ENCODE measurements at places on chromosomes 7 and 10.
A peak's percentile ranks its signal among the peaks of the same experiment; 100 is the strongest.

DNA sequence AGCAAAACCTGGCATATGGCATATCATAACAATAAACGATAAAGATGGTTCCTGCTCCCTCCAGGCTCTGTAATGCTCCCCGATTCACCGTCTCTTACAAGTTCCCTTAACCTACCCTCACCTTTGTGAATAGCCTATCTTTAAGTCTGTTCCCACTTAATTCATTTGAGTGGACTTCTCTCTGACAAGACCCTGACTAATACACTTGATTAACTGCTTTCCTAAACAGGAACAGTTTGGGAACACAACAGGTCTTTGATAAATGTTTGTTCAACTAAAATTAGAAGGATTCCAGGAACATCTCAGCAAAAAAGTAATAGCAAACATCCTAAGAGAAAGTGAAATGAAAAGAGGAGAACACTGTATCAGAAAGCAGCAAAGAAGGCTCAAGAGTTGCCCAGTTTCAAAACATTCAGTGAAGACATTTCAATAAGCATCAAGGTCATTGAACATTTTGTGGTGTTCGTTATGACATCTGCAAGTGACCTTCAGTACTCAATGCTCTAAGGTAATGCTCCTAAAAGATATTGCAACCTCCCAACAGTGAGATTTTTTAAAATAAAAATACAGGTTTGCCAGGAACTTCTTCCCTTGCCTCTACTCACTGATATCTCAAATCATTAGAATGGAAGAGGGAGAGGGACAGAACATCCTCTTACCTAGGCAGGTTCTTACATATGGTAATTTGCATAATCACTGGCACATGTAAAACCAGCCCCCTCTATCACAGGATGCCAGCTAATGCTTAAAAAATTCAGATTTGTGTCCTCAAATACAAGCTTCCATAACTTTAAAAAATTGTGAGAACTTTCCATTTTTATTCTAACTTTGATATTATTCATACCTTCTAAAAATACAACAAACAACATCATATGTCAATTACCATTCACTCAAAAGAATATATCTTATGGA, 11.4 kb upstream of the ARHGAP12 start:
- no peak for DNase-seq

- no peak for DNase-seq
These were observed 26.3 kb upstream of the SH3PXD2A start for GRCh38 chr10:103881416-103882284.

- no peak for DNase-seq
These were observed 245.5 kb upstream of the STEAP1 start for GRCh38 chr7:89908736-89909135.

DNA sequence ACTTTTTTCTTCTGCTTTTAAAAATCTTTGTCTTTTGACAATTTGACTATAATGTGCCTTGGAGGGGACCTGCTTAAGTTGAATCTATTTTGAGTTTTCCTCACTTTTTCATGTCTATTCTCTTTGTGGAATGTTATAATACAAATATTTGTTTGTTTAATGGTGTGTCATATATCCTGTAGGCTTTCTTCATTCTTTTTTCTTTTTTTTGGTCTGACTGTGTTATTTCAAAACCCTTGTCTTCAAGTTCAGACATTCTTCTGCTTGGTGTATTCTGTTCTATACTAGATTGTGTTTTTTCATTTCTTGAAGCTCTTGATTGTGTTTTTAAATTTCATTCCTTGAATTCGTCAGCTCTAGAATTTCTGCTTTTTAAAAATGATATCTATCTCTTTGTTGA, 228.2 kb downstream of the STK31 start:
- DNase-seq: no peak

DNA sequence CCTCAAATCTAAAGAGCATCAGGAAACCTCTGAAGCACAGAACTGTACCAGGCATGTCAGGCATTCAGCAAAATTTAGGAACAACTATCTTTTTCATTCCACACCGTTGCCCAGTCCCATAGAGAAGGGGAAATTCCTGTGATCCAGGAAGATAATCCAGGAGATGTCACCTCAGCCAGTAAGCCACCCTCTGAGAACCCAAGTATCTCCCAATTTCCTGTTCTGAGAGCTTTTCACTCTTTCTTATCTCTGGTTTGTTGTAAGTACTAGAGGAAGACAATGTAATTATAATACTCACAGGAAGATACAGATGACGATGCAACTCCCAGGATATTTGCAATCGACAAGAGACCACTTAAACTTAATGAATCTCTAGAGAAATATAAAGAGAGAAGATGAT, 97.1 kb downstream of the TSPAN12 start:
- no peak for DNase-seq

- DNase-seq: no peak
These were observed 288.4 kb downstream of the SNX13 start for GRCh38 chr7:17651863-17652385.

- DNase-seq: peak; percentile 20
These were observed 115.9 kb upstream of the ADAM12 start for GRCh38 chr10:126504063-126504760.

DNA sequence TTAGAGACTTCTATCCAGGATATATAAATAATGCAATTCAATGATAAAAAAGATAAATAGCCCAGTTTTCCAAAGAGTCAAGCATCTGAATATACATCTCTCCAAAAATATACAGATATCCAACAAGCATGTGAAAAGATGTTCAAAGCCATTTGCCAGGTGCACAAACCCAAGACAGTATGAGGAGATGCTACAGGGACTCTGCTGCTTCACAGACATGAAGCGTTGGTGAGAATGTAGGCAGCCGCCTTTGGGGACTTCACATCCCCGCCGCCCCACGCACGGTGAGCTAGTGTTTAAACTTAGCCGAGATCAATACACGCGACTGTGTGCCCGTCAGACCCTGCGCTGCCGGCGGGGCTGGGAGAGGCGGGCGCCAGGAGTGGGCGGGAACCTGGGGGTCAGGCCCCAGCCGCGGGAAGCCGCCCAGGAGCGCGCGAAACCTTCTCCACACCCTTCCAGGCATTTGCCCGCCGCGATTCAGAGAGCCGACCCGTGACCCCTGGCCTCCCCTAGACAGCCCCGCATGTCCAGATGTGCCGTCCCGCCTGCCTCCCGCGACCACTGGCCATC, 927 bp upstream of the ALOX5 start:
- DNase-seq: peak; percentile 56

- no peak for DNase-seq
These were observed 518.4 kb upstream of the FOXK1 start for GRCh38 chr7:4163565-4164203.

DNA sequence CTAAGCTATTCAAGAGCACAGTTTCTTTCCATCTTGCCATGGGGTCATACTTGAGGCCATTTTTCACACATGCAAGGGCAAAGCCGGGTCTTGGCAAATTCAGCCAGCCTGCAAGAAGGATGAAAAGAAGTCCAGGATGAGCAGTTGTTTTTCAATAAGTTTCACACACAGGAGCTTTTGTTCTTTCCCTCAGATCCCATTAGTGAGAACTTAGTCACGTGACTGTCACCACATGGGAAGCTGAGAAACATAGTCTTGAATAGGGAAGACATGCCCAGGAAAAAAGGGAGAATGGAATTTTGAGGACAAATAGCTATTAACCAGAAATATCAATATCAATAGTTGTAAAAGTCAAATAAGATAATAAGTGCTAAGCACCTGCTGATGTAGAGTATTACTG, 137.7 kb downstream of the AHR start:
- no peak for DNase-seq

- DNase-seq: no peak
These were observed 181.3 kb downstream of the CHN2 start for GRCh38 chr7:29375641-29376562.

GRCh38 chr7:87058744-87059524, 520 bp downstream of the ELAPOR2 start:
- DNase-seq: peak; percentile 25

DNA sequence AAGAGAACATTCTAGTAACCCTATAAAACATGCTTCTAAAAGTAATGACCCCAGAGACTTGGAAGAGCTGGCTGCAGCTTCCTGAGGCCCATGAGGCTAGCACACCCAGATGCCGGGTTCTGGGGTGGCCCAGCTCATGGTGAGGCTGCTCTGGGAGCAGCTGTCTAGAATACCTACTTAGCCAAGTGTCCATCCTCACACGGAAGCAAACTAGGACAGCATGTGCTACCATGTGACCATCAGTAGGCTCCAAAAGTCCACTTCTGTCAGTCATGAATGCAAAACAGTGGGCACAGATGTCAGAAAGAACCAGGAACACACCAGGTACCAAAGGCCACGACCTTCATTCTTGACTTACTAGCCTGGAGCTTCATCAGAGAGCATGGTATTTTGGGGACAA, 32.4 kb downstream of the CTBP2 start:
- no peak for DNase-seq

DNA sequence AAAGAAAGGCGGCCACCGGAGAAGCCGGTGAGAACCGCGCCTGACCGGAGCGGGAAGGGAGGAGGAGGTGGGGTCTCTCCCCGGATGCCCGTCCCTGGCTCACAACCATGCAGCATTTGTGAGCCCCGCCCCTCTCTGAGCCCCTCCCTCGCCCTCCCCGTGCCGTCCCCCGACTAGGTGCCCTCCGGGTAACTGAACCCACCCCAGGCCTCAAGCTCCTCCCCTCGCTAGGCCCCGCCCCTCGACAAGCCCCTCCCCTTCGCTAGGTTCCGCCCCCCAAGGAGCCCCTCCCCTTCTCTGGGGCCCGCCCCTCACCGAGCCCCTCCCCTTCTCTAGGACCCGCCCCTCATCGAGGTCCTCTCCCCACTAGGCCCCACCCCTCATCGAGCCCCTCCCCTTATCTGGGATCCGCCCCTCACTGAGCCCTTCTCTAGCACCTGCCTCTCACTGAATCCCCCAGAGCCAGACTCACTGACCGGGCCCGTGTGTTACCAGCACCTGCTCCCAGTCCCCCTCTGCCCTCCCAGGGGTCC, 42.2 kb upstream of the HSPB1 start:
- peak; percentile 22 for DNase-seq

DNA sequence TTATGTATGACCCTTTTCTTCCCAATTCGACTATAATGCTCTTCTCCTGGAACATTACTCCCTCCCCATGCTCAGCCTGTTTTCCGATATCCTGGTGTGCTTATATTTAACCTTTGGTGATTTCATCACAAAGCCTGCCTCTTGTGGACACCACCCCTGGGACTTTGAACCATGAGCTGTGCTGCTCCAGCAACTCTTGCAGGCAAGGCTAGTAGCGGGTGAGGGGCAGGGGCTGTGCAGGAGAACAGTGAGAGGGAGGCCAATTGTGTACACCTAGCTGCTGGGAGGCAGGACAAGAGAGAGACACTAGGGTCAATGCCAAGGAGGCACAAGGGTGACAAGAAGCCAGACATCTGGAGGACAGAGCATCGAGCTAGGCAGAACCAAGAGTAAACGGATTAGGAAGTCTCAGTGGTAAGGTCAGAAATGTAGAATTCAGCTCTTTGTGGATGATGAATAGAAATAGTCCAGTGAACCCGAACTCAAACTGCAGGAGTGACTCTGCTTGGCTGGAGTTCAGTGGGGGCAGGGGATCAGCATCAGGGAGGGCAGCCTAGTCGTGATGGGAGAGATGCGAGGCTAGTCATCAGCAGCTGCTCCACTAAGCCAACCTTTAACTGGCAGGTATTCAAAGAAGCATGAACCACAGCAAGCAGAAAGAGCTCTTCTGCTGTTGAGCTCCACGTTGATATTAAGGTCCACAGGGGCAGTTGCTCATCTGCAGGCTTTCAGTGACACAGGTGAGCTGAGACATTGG, 31.0 kb upstream of the MKI67 start:
- DNase-seq: no peak

- no peak for DNase-seq
These were observed 426.5 kb downstream of the LRMDA start for GRCh38 chr10:75857896-75858295.

- no peak for DNase-seq
These were observed 46.7 kb downstream of the PARD3 start for GRCh38 chr10:34768261-34768971.

- no peak for DNase-seq
These were observed 187.9 kb downstream of the PCDH15 start for GRCh38 chr10:54613162-54613561.

- no peak for DNase-seq
These were observed 49.8 kb downstream of the DOCK4 start for GRCh38 chr7:112156412-112156811.

GRCh38 chr7:148927123-148928045, 43.3 kb upstream of the EZH2 start:
- no peak for DNase-seq

DNA sequence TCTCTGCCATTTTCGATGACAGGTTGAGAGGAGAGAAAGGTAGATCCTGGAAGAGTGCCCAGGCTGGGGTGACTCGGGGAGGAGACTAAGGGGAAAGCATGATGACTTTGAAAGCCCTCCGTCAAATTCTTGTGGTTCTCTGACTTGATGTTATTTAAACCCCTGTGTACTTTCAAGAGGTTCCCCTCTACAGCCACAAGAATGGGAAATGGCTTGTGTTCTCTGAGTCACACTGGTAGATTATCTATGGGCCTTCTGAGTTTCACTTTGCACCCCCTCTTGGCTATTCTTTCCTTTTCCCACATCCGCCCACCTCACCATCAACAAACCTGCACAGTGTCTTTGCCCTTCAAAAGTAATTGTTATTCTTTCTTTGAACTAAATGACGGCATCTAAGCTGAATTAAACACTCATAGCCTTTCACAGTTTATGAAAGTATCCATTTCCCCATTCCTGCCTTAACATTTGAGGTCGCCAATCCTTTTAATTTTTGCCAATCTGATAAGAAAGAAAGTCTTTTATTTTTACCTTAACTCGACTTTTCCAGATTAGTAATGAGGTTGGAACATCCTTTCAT, 24.1 kb downstream of the PRF1 start:
- DNase-seq: peak; percentile 73

DNA sequence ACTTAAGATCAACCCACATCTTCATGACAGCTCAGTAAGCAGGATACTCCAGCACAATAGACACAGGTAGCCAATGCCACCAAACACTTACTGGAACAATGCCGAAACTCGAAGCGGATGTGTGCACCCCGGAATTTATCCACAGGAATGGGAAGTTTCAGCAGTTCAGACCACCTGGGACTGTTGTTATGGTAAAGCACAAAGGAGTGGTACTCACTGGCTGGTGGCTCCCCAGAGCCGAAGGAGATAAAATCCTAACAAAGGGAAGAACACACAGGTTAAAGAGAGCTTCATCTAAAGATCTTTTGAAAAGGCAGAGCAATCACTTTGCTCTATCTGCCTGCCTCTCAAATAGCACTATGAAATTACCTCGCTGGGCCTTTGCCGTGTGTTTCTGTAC, 305.9 kb downstream of the DOCK4 start:
- no peak for DNase-seq

GRCh38 chr10:11663763-11664555, 52.5 kb upstream of the USP6NL start:
- DNase-seq: no peak

DNA sequence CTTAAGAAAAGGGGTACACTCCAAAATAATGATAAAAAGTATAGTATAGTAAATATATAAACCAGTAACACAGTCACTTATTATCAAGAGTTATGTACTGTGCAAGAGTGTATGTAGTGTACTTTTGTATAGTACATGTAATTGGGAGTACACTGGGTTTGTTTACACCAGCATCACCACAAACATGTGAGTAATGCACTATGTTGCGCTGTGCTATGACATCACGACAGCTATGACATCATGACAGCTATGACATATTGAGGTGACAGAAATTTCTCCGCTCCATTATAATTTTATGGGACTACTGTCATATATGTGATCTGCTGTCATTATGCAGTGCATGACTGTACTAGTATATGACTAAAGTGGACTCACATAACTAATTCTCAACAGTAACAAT, 84.6 kb downstream of the KMT2C start:
- DNase-seq: no peak

Data from CD4-positive, alpha-beta memory T cell (primary cell).